ENCODE measurements at places on chromosomes 6 and 20.
A peak's percentile ranks its signal among the peaks of the same experiment; 100 is the strongest.

GRCh38 chr6:26232940-26233648 lies 131.9 kb upstream of the BTN3A2 start:
- peak; percentile 95 for DNase-seq

DNA sequence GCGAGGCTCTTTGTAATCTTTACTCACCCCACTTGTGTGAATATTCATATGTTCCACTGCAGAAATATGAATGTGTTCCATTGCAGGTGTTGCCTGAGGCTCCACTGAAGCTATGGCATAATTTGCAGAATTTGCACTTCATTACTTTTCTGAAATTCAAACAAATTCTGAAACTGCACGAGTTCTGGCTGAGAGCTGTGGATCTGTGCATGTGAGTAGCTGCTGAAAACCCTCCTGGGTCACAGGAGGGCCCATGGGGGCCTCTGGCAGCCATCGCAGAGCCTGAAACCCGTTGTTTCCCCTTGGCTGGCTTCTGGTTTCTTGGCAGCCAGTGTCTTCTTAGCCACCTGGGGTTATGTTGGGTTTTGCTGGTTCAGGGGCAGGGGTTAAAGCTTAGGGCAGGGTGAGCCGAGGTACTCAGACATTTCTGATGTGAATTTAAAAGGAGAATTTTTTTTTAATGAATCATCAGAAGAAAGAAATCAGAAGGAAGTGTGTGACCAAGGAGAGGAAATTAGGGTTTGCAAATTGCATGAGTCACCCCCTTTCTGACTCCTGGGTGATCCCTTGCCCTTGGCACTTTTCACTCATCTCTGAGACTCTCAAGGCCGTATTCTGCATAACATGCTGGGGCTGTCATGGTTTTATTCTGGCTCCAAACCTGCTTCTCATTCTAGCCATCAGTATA lies 40.6 kb downstream of the TOX2 start:
- DNase-seq, result peak; percentile 96

DNA sequence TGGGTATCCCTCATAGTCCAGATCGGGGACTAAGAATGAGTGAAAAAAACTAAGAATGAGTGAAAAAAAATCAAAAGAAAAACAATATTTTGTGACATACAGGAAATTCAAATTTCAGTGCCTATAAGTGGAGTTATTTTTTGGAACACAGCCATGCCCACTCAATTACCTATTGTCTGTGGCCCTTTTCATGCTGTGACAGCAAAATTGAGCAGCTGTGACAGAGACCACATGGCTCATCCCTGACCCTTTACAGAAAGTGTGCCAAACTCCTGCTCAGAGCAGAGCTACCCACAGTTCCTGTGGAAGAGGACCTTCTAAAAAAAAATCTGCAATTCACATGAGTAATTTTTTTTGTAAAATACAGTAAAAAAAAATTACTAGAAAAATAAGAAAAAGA lies 1.4 kb downstream of the NCR2 start:
- DNase-seq, result no peak

- DNase-seq, result no peak
Observed at GRCh38 chr6:143139239-143139784, 78.6 kb downstream of the AIG1 start.

DNA sequence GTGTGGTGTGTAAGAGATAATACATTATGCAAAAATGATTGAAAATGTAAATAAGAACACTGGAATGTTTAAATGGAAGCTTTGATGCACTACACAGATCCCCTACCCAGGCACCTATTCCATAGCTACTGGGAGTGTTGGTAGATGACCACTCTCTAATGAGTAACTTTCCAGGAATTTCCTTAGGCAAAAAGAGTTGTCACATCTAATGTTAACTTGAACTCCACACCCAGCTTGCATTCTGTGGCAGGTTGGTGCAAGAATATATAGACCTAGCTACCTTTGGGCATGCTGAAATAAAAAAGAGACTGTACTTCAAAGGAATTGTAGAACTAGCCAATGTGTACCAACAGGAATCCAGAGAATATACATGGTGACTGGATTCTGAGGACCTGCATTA lies 1254.2 kb upstream of the EYS start:
- no peak for DNase-seq

GRCh38 chr20:40896814-40897700 lies 131.6 kb upstream of the TOP1 start:
- DNase-seq, result no peak

DNA sequence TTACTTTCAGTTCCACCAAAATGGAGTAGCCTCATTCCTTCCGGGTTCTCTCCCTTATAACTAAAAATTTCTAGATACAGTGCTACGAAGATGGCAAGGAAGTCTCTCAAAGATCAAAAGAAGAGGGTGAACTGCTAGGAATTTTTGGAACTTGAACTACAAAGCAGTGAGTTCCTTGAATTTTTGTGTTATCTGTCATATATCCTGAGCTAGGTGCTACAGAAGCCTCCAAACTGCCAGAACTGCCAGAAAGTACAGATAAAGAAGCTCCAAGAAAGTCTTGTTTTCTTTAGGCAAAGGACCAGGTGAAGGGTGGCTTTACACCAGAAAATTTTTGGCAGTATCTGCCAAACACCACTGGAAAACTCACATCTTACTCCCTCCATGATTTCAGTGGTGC lies 218.8 kb upstream of the FLRT3 start:
- no peak for DNase-seq

DNA sequence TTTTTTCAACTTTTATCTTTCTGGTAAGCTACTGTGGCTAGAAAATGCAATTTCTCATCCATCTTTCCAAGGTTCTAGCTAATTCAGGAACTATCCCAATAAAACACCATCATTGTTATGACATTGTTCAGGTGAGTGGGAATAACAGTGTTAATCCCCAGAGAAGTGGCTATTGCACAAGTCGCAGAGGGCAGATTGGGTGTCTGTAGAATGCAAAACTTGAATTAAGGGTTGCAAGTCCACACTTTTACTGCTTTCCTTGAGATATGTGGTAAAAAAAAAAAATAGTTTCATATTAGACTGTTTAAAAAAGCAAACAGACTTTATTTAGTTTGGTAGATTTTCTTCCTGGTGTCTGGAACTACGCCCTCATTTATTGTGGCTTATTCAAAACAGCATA lies 41.1 kb upstream of the PRDM1 start:
- DNase-seq, result no peak

- no peak for DNase-seq
Observed at GRCh38 chr6:122994256-122994655, 1.8 kb upstream of the CLVS2 start.

DNA sequence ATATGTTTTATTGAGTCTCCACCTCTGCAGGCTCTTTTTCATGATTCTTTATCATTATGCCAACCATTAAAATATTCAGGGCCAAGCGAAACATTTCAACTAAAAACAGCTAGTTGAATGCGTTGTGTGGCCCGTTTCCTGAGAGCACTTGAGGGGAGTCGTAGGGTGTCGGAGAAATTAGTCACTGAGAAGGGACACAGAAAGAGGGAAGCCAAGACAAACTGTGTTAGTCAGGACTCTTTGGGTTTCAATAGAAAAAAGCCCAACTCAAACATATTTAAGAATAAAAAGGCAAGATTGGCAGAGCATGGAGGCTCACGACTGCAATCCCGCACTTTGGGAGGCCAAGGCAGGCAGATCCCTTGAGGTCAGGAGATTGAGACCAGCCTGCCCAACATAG lies 58.9 kb downstream of the MAFB start:
- DNase-seq, result no peak

GRCh38 chr6:150343434-150343833 lies 25.4 kb upstream of the IYD start:
- DNase-seq, result peak; percentile 1

DNA sequence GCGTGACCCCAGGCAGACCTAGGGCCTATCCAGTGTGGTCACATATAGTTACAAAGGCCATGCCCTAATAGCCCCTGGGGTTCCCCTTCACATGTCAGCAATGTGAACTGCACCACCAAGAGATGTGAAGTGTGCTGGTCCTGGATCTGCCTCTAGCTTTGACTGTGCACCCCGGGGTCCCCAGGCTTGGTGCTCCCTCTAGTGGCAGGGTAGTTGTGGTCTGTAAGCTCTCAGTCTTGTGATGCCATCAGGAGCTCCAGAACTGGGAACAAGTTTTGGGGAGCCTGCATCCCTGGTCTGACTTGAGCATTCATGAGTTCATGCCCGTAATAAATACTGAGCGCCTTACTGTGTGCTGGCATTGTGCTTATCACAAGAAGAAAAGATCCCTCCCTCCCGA lies 143.4 kb downstream of the DHX35 start:
- no peak for DNase-seq

- no peak for DNase-seq
Observed at GRCh38 chr20:31922588-31922987, 29.3 kb downstream of the PDRG1 start.

- DNase-seq, result no peak
Observed at GRCh38 chr20:60063048-60063451, 104.8 kb downstream of the CDH26 start.

GRCh38 chr20:18263723-18264122 lies 24.6 kb upstream of the ZNF133 start:
- peak; percentile 77 for DNase-seq

- peak; percentile 98 for DNase-seq
Observed at GRCh38 chr20:58065508-58066361, 162.7 kb downstream of the ANKRD60 start.

GRCh38 chr20:47365023-47365764 lies 8.7 kb upstream of the ZMYND8 start:
- no peak for DNase-seq

GRCh38 chr20:1567392-1568162 lies 10.1 kb upstream of the SIRPD start:
- DNase-seq, result peak; percentile 99

GRCh38 chr6:5190507-5190906 lies 70.2 kb downstream of the LYRM4 start:
- peak; percentile 89 for DNase-seq

GRCh38 chr20:36271639-36272546 lies 34.2 kb upstream of the DLGAP4 start:
- DNase-seq, result no peak

GRCh38 chr6:13560651-13561044 lies 13.8 kb upstream of the SIRT5 start:
- DNase-seq, result no peak

DNA sequence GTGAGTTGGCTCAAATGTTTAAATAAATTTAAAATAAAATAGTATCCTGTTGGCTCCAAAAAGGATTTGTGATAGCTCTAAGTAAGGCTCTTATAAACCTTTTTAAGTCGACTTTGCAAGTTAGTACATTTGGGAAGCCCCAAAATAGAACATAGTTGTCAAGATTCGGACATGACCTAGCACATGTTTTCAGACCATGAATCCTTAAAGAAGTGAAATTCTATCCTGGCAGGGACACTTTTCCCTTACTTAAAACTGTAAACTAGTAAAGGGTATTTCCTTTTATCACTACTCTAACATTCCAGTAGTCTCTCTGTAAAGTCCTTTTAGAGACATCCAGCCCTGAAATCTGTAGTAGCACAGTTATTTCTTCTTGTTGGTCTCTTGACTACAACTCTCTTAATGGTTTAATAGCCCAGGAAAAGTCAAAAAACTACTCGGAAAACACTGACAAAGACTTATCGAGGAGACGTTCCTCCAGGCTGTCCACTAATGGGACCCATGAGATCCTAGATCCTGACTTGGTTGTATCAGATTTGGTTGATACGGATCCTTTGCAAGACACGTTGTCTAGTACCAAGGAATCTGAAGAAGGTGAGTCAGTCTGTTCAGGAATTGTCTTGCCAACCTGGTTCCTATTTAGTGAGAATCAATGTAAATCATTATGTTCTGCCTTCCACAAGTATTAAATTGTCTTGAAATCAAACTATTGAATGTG lies 83.6 kb downstream of the SCAND1 start:
- no peak for DNase-seq

- no peak for DNase-seq
Observed at GRCh38 chr6:24226541-24226940, 100.5 kb downstream of the NRSN1 start.

DNA sequence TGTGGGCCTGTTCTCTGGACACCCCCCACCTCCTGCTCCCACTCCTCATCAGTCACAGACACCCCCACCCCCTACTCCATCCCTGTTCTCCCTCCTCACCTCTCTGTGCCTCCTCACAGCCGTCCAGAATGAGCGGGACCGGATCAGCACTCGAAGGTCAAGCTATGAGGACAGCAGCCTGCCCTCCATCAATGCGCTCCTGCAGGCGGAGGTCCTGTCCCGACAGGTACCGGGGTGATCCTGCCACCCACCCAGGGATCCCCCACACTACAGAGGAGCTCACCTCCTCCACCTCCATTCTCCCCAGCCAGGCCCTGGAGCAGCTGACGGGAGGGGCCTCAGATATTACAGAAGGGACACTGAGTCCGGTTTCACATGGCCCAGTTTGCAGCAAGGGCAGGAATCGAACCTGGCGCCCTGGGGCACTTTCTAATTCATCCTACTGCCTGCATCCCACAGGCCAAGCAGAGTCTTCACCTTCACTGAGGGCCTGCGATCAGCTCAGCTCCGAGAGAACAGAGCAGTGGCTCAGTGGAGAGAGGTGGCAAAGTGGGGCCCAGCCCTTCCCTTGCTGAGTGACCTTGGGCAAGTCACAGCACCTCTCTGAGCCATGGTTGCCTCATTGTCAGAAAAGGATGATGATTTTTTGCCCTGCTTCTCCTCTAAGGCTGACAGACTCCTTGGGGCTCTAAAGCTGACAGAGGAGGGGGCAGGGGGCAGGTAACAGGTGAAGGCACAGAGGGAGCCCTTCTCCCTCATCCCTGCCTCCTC lies 58.3 kb downstream of the HNF4A start:
- no peak for DNase-seq

DNA sequence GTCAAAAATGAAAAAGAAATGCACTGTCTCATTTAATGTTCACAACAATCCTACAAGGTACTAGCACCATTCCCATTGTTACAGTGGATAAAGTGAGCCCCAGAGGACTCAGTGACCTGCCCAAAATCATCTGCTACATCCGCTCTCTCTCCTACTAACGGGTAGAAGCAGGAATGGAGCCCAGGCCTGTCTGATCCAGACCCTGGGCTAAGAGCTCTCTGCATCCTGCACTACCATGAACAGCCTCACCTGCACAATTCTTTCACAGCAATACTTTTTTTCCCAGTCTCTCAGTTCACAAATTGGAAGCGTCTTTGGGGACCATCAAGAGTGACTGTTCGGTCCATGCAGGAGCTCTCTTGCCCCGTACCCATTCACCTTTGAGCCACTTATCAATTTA lies 31.2 kb downstream of the ATP9A start:
- no peak for DNase-seq

DNA sequence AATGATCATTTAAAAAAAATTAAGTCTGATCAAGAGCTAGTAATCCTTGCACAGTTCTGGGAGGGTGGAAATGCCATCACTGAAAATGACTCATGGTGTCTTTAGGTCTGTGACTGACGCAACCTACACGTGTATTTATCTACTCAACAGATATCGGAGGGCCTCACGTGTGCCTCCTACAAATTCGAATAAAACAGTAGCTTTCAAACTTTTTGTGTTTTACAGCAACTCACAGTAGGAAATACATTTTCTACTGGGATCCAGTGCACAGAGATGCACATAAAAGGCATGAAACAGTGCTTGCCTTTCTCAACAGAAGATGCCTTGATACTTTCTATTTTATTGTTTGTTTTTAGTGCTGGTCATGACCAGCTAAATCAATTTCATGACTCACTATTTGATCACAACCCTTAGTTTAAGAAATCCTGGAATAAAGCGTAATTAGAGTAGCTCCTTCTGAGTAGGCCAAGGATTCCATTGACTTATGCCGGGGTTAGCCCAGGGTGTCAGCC lies 210.0 kb upstream of the SNX9 start:
- DNase-seq, result peak; percentile 86

Measured in PC-3 (cell line).